ENCODE measurements at places on chromosomes 6 and 20.

- DNase-seq: no peak
These were observed 1026.9 kb upstream of the ADGRB3 start for GRCh38 chr6:67608099-67608749.

- DNase-seq: peak; percentile 86
These were observed 2.4 kb downstream of the C6orf132 start for GRCh38 chr6:42140032-42140431.

DNA sequence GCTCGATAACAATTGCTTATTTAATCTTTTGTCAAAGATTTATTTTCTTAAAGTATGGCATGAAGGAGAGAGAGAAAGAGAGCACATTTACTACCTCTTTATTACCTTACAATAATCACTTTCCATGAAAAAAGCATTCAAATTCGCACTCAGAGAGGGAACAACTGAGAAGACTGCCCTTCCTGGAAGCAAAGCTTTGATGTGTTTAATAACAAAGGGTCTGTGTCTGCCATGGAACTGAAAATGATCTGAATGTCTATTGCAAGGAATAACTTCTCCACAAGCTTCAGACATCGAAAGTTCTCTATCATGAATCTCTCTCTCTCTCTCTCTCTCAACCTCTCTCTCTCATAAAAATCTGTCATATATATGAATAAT is 308.9 kb downstream of the HDGFL1 start:
- DNase-seq: no peak

DNA sequence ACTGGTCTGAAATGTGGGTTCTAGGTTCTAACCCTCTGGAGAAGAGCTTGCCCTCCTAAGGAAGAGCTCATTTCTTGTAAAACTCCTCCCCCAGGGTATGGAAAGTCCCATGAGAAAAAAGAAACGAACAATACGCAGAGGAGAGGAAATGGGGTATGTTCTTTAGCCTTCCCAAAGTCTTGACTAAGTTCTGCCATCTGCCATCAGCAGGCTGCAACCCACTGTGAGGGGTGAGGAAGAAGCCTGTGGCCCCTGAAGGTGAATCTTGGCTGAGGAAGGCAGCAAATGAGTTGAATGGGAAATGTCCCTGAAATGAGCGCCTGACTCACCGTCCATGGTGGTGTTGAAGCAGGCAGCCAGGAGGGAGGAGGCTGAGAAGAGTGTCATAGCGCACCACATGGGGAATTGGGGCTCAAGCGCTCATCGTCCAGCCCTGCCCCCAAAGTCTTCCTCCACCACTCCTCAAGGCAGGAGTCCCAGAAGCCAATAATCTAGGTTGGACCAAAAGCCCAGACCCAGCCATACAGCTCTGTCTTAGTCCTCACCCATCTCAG is 10.4 kb upstream of the MATN4 start:
- no peak for DNase-seq

- DNase-seq: no peak
These were observed 25.6 kb downstream of the COL20A1 start for GRCh38 chr20:63318391-63319163.

- DNase-seq: no peak
These were observed 14.2 kb downstream of the GFOD1 start for GRCh38 chr6:13472976-13473767.

GRCh38 chr20:16020971-16021370 is 552.3 kb downstream of the KIF16B start:
- no peak for DNase-seq

- DNase-seq: peak; percentile 40
These were observed 100.1 kb upstream of the RGS17 start for GRCh38 chr6:153231048-153231646.

DNA sequence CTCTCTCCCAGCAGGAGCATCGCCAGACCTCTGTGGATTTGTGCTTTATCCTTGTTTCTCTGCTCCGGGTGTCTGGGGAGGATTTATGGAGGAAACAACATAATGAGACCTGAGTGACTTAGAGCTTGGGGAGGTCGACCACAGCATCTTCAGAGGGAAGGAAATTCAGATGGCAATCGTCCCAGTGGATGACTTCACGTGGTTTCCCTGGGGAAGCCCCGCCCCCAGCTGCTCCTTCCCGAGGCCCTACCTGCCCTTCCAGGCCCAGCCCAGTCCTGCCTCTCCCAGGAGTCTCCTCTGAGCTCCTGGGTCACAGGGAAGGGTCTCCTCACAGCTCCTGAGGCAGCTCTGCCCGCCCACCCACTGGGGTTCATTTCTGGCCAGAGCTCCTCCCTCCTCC is 430.3 kb upstream of the SULF2 start:
- no peak for DNase-seq

DNA sequence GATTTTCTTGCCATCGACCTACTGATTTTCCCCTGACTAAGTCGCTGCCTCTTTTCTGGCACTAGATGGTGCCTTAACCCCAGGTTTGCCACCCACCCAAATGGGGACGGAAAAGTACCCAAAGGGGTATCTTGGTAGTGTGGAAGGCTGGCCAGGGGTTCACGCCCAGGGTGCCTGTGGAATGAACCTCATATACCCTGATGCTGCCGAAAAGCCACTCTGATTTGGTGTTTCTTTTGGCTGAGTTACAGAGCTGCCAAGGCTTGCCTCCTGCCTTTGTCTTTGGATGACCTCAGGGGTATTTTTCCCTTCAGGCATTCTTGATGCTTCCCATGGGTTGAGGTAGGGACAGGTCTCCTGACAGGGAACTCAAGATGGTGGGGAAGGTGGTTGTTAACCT is 78.1 kb downstream of the MAP3K7 start:
- DNase-seq: no peak

GRCh38 chr6:165321150-165321549 is 11.7 kb upstream of the C6orf118 start:
- no peak for DNase-seq

GRCh38 chr6:20850686-20851416 is 316.6 kb downstream of the CDKAL1 start:
- no peak for DNase-seq

DNA sequence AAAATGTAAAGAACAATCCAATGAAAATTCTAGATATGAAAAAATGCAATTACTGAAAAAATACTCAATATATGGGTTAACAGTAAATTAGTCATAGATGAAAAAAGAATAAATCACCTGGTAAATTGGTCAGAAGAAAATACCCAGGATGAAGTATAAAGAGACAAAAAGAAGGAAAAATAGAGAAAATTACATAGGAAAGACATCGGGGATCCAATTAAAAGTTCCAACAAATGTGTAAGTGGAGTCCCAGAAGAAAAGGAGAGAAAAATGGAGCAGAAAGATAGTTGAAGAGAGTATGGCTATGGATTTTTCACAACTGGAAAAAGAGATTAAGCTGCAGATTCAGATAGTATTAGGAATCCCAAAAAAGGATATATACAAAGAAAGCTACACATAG is 18.7 kb upstream of the UFL1 start:
- no peak for DNase-seq

DNA sequence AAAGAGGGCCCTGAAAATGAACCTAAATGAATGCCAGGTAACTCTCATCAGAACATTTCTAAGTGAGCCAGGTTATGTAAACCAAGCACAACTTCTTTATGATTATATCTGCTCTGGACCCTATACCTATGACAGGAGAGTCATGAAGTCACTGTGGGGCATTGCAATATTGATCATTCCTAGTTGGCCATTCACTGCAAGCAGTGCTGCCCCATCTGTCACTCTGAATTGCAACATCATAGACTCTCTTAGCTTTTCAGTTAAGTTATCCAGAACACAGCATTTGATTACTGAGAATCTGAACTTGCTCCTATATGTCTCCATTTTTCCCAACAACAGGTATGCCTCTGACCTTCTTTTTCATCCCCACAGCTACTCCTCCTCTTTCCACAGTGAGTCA is 3.3 kb downstream of the COL21A1 start:
- DNase-seq: no peak

DNA sequence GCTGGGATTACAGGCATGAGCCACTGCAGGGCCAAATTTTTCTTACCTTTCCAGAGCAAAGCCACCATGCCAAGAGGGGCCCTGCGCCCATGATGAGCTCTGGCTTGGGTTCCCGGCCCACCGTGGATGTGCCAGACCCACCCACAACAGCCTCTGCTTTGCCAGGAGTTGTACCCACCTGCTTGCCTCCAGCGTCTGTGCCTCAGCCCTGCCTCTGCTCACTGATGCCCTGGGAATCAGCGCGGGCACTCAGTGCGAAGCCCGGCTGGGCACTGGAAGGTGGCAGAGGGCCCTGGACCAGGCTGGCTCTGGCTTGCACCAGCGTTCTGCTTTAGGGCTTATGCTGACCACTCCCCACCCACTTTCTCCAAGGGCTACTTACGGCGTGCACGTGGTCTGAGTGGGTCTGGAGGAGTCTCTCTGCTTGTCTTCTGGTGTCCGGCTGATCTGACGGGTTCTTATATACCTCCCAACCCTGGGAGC is at the start of gene MLN:
MLN (minus strand) TSS at position 433 of the 483 bp plus-strand sequence. CDS start 2,840 bp downstream, outside the sequence.
- no peak for DNase-seq

- peak; percentile 74 for DNase-seq
These were observed at the start of gene HEBP2 for GRCh38 chr6:138403801-138404665. Gene HEBP2, plus strand, starts transcription at chr6:138404223. Its CDS starts 273 bp downstream, at chr6:138404496.

DNA sequence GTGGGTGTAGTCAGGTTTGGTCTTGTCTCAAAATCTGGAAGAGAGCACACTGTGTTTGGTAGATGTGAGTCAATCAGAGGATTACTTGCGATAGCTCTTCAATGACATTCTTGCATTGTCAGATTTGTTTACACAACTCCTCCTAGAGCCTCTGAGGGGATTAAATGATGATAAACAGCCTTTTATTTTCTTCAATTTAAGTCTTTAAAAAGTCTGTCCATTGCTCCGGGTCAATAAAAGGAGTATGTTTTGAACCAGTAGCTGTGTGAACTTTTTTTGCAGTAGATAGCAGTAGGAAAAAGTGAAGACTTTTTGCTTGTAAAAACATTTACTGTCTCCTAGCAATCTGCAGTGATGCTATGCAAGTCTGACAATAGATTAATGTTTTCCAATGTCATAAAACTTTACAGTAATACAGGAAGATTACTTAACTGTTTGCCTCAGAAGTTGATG is 49.9 kb downstream of the GJA1 start:
- no peak for DNase-seq

GRCh38 chr6:99995916-99996315 is 1.9 kb upstream of the MCHR2 start:
- DNase-seq: no peak

All from Kasumi-1 (cell line).